Endothelial cell of umbilical vein (primary cell): ENCODE measurements at places on chromosomes 3 and 15. TPM values are rescaled to one million over a fixed set of nuclear protein-coding genes. Genes with fewer than 3 reads are reported as not detected.

The ENTPD3 gene
- total RNA-seq: not detected in 2 replicates

The TM4SF18 gene
- total RNA-seq: 142 and 158 TPM in 2 replicates

The CFAP92 gene
- 0.21 and 0.62 TPM in 2 replicates for total RNA-seq

The SEMA6D gene
- total RNA-seq: 22.5 and 26.7 TPM in 2 replicates

The SAMMSON gene
- not detected in 2 replicates for total RNA-seq

The TICRR gene
- 19.4 and 20.5 TPM in 2 replicates for total RNA-seq

The STRIT1 gene
- not detected in 2 replicates for total RNA-seq

The RARRES1 gene
- total RNA-seq: 1.5 and 1.8 TPM in 2 replicates

The RASSF1 gene
- total RNA-seq: 27.0 and 31.9 TPM in 2 replicates

The CCR3 gene
- total RNA-seq: not detected in 2 replicates

The ADAMTS9 gene
- total RNA-seq: 22.6 and 23.9 TPM in 2 replicates

The P2RY13 gene
- total RNA-seq: not detected in 2 replicates

The CCR9 gene
- not detected in 2 replicates for total RNA-seq

The MRPL46 gene
- 27.9 and 30.9 TPM in 2 replicates for total RNA-seq

The CASR gene
- total RNA-seq: not detected in 2 replicates

The HHATL gene
- not detected in 2 replicates for total RNA-seq

The CPA3 gene
- 1.7 and 3.3 TPM in 2 replicates for total RNA-seq

The IGSF11 gene
- not detected in 2 replicates for total RNA-seq

The CCR8 gene
- not detected in 2 replicates for total RNA-seq

The ABCC5 gene
- 24.6 and 25.4 TPM in 2 replicates for total RNA-seq

The KLF13 gene
- 30.1 and 31.9 TPM in 2 replicates for total RNA-seq

The IL16 gene
- total RNA-seq: 0.99 and 2.1 TPM in 2 replicates

The SH2D7 gene
- not detected in 2 replicates for total RNA-seq

The NIPA2 gene
- 72.9 and 75.7 TPM in 2 replicates for total RNA-seq

The TMC3 gene
- not detected in 2 replicates for total RNA-seq

The MLF1 gene
- total RNA-seq: 5.3 and 8.8 TPM in 2 replicates

The HYAL1 gene
- total RNA-seq: 1.6 and 2.2 TPM in 2 replicates

The IL17RE gene
- total RNA-seq: 1.2 and 1.5 TPM in 2 replicates

The SCN5A gene
- 13.1 and 20.0 TPM in 2 replicates for total RNA-seq

The KLHL6 gene
- total RNA-seq: 12.6 and 14.8 TPM in 2 replicates

The TGM5 gene
- not detected in 2 replicates for total RNA-seq

The DISP2 gene
- 0.65 and 1.2 TPM in 2 replicates for total RNA-seq

The ZBTB11 gene
- total RNA-seq: 14.7 and 15.8 TPM in 2 replicates

The CELF6 gene
- 0.30 TPM in 1 of 2 replicates, not detected in the other for total RNA-seq

The CYP1A1 gene
- 5.8 and 7.6 TPM in 2 replicates for total RNA-seq

The TRIM42 gene
- not detected in 2 replicates for total RNA-seq

The SLC28A1 gene
- not detected in 2 replicates for total RNA-seq

The SNTN gene
- not detected in 2 replicates for total RNA-seq

The DNAJA4 gene
- 20.2 and 21.3 TPM in 2 replicates for total RNA-seq

The SATB1 gene
- total RNA-seq: 6.2 and 6.7 TPM in 2 replicates

The C2CD4A gene
- 0.46 and 1.1 TPM in 2 replicates for total RNA-seq

The NOX5 gene
- total RNA-seq: 0.07 TPM in 1 of 2 replicates, not detected in the other

The ZNF385D gene
- total RNA-seq: not detected in 2 replicates

The AEN gene
- 35.6 and 38.3 TPM in 2 replicates for total RNA-seq

The TUSC7 gene
- total RNA-seq: not detected in 2 replicates

The SLC12A1 gene
- not detected in 2 replicates for total RNA-seq

The CFAP100 gene
- not detected in 2 replicates for total RNA-seq

The LPP gene
- total RNA-seq: 136 and 153 TPM in 2 replicates

The AADAC gene
- total RNA-seq: 0.27 and 1.0 TPM in 2 replicates

The GABRB3 gene
- 0.85 TPM in 1 of 2 replicates, not detected in the other for total RNA-seq

The SLC6A20 gene
- not detected in 2 replicates for total RNA-seq
